Right atrium auricular region (tissue), 2 donors: ENCODE measurements at places on chromosomes 6 and 20.

- DNase-seq, result peak; percentile 81
Measured at GRCh38 chr20:62617711-62618483, 24.4 kb upstream of the SLCO4A1 start.

DNA sequence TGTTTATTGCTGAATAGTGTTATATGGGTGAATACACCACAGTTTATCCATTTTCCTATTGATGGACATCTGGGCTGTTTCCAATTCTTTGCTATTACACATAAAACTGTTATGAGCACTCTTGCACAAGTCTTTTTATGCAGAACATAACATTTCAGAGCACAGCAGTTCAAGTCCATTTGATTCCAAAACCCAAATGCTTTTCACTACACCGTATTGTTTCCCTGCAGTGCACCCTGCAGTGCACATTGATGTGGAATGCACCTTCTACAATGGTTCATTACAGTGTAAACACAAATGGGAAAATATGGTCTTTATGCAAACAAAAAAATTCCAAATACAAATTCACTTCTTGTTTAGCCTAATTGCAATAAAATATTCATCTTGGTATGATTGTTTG, 3.6 kb upstream of the SLC2A12 start:
- DNase-seq, result no peak

GRCh38 chr20:54985091-54985490, 509.7 kb downstream of the DOK5 start:
- no peak for DNase-seq

DNA sequence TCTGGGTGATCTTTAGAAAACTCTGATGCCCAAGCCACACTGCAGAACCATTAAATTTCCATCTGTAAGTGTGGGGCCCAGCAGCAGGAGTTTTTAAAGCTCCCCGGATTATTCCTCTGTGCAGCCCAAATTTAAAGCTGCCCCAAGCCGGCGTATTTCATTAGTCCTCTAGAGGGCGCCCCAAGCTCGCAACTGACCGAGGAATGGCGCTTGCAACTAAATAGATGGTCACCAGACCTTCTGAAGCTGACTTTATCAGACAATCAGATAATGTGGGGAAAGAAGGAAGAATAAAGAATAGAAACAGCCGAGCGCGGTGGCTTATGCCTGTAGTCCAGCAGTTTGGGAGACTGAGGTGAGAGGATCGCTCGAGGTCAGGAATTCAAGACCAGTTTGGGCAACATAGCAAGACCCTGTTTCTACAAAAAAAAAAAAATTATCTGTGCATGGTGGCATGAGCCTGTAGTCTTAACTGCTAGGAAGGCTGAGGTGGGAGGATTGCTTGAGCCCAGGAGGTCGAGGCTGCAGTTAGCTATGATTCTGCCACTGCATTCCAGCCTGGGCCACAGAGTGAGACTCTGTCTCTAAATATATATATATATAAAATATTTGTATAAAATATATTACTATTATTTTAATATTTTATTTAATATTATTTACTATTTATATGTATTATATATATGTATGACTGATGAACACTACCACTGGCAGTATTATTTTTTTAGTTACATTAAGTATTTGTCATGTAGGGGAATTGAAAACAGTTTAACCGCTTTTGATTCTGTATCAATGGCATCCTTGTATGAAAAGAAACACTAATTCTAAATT, 56.0 kb downstream of the OTOR start:
- DNase-seq, result no peak

- no peak for DNase-seq
Measured at GRCh38 chr6:148608199-148608951, 138.5 kb upstream of the UST start.

- DNase-seq, result no peak
Measured at GRCh38 chr6:43912116-43912577, 142.1 kb downstream of the VEGFA start.

DNA sequence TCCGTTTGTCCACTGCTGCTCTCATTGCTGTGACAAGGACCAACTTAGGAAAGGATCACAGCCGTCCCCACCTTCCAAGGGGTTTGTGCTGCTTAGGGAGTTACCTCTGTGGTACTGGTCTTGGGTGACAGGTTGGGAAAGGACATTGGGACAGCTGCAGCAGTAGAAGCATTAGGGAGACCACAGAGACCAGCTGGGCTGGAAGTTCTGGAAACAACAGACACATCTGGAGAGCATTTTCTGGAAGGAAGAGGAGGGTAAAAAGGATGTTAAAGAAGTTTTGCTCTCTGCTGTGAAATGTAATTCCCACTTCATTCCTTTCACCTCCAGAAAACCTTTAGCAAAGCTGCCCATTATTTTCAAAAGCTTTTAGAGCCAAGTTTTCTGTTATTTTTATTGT, 304.2 kb downstream of the LRFN2 start:
- no peak for DNase-seq

GRCh38 chr20:45701104-45701503, 734 bp upstream of the WFDC13 start:
- no peak for DNase-seq
